ENCODE measurements at places on chromosomes 1 and 21.

- no peak for DNase-seq
These were observed 3.5 kb upstream of the MRPL24 start for GRCh38 chr1:156744344-156744743.

- DNase-seq, result no peak
These were observed 24.3 kb downstream of the ZMYND12 start for GRCh38 chr1:42431514-42431913.

DNA sequence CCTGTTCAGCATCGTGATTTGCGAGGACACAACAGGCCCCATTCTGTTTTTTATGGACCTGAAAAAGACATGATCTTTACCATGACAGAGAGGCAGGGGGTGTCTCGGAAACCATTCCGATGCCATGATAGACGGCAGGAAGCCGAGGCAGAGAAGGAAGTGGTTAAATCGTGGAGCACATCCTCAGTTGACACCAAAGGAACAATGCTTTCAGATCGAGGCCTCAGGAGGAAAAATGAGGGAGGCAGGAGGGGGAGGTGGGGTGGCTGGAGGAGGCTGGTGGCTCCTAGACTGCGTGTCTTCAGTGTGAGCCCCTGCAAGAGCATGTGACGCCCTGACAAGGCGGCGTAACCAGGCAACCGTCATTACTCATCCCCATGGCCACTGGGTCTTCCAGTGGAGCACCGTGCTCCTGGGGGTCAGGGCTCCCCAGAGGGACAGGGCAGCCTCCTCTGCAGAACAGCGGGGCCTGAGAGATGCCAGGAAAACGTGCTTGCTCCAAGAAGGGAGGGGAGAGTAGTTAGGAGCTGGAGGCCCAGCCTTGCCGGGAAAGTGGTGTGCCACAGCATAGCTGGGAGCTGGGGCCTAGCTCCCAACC is 172.8 kb upstream of the TMEM51 start:
- no peak for DNase-seq

- DNase-seq, result no peak
These were observed 5.8 kb upstream of the MAGOH start for GRCh38 chr1:53244141-53244540.

DNA sequence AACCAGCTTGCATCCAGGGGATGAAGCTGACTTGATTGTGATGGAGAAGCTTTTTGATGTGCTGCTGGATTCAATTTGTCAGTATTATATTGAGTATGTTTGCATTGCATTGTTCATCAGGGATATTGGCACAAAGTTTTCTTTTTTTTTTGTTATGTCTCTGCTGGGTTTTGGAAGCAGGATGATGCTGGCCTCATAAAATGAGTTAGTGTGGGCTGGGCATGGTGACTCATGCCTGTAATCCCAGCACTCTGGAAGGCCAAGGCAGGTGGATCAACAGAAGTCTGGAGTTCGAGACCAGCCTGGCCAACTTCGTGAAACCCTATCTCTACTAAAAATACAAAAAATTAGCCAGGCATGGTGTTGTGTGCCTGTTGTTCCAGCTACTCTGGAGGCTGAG is 8.6 kb downstream of the OR2L3 start:
- no peak for DNase-seq

- DNase-seq, result no peak
These were observed 299.8 kb downstream of the MRPL39 start for GRCh38 chr21:25307489-25307888.

GRCh38 chr1:38623529-38623928 is 236.0 kb downstream of the RRAGC start:
- no peak for DNase-seq

GRCh38 chr1:21677168-21677567 is 8.0 kb upstream of the RAP1GAP start:
- DNase-seq, result no peak

- DNase-seq, result no peak
These were observed 16.1 kb upstream of the EDARADD start for GRCh38 chr1:236377832-236378535.

DNA sequence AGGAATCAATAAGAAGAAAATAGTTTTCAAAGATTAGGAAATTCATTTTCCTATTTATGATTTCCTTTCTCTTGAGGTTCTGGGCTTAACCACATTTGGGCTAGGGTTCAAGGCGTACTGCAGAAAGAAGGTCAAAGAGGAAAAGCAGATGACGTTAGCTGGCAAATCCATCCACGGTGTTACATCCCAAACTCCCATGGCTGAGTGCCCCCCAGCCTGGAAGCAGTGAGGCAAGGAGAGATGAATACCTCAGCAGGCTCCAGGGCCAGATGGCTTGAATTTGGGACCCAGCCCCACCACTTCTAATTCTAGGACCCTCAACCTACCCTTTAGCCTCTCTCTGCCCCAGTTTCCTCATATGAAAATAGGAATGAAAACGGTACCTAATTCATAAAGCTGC is 17.7 kb downstream of the SUSD4 start:
- no peak for DNase-seq

DNA sequence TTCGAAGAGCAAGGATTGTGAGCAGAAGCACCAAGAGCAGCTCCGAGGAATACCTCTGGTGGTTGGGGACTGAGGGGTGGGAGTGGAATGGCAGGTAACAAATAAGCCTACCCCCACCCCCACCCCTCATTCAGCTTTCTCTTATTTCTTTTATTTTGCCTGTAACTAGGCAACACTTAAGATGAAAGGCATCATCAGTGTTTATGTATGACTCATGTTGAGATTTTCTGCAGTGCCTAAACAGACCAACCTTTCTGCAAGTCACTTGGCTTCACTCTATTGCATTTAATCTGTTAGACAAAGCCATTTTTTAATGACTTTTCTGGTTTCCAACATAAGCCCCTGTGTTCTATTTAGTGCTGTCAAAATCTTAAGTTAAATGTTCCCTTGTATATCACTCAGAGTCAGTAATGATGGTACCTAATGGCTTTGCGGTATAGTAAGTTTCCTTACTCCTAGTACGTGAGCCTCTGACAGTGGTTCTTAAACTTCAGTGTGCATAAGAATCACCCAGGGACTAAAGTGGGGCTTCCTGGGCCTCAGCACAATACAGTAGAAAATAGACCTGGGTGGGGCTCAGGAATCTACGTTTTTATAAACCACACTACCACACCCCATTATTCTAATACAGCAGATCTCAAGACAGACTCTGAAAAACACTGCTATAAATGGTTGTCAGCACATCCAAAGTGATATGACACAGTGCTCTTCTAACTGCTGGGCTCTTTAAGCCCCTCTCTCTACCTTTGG is 19.9 kb downstream of the CASQ2 start:
- DNase-seq, result no peak

DNA sequence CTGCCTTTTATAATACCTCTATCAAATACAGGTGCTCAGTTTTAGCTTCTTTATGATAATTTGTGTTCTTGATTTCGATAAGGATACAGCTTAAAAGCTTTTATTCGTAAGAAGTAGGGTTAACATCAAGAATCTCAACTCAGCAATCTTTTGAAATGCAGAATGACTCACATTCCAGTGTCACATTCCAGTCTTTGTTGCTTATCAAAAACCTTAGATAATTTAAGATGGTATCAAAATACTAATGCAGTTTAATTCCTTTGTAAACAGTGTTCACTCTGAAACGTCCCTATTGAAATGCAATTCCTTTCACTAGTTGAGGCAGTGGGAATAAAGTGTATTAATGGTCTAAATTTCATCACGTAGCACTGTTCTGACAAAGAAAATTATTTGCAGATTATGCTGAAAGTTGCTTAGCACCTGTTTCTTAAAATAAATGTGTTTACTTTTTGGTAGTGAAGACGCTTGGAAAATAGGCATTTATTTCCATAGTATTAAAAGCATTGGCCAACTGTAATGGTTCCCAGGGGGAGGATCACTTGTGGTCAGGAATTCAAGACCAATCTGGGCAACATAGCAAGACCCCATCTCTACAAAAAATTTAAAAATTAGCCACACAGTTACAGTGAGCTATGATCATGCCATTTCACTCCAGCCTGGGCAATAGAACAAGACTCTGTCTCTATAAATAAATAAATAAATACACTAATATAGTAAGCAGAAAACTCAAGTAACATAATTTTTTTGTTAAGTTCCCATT is 10.1 kb upstream of the CNN3 start:
- no peak for DNase-seq

DNA sequence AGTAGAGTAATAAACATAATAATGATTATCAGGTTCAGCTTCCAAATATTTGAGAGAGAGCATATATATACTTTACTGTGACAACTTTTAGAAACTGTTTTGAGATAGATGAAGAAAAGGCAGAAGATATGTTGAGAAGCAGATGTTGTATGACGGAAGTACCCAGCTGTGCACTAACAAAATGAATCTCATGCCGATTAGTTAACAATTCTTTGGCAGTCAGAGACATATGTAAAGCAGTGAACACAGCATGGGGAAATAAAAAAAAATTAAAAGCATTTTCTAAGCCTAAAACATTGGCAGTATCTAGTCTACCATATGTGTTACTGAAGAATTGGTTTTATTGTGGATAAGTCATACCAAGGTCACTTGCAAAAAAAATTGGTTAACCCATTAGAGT is 51.8 kb downstream of the MAGI3 start:
- DNase-seq, result no peak

GRCh38 chr21:27362249-27362648 is 395.4 kb upstream of the ADAMTS5 start:
- DNase-seq, result no peak

GRCh38 chr1:241596633-241597032 is 43.5 kb downstream of the CHML start:
- no peak for DNase-seq

- no peak for DNase-seq
These were observed 281.4 kb downstream of the AJAP1 start for GRCh38 chr1:4935807-4936206.

DNA sequence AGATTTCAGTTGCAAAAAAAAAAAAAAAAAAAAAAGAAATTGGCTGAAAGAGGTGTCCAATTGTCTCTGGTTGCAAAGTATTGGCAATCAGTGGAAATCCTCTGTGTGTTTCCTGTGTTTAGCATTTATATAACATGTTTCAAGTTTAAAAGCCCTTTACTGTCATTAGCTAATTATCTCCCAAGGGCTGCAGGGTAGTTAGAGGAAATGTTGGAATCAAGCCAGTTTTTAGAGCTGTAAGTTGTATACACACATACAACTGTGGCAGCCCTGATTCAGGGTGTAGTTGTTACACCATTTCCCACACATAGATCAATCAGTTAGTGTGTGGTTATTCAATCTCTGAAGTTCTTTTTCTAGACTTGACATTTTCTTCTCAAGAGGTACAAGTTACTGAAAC is 8.9 kb upstream of the ZNF326 start:
- no peak for DNase-seq

- no peak for DNase-seq
These were observed 103.4 kb downstream of the ETS2 start for GRCh38 chr21:38909109-38909508.

DNA sequence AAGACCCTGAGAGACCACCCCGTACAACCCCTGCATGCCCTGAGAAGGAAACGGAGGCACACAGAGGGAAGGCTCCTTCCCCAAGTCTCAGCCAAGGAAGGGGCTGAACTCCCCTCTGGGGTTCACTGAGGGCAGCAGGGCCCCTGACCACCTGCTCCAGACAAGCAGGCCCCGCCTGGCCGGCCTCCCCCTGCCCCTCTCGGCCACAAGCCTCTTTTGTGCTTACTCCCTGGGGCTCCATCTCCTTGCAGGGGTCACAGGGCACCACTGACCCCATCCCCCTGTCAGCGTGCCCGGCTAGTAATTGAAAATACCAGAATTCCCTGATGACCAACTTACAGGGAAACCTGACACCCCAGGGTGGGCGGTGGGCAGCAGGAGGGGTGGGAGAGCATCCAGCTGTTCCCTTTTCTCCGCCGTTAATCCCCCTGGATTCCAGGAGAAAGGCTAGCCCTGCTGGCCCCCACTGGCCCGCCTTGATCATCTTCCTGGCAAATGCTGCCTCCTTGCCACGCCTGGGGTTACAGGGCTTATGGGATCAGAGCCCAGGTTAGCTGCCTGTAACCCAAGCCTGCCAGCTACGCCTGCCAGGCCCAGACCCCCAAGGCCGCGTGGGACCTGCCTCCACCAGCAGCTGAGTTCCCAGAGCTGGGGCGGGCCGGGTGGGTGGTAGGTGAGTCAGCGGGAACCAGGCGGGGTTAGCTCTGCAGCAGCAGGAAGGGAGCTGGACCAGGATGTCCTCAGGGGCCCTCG is 96.1 kb downstream of the LACTBL1 start:
- no peak for DNase-seq

- no peak for DNase-seq
These were observed 80.2 kb downstream of the RGS2 start for GRCh38 chr1:192889082-192889481.

DNA sequence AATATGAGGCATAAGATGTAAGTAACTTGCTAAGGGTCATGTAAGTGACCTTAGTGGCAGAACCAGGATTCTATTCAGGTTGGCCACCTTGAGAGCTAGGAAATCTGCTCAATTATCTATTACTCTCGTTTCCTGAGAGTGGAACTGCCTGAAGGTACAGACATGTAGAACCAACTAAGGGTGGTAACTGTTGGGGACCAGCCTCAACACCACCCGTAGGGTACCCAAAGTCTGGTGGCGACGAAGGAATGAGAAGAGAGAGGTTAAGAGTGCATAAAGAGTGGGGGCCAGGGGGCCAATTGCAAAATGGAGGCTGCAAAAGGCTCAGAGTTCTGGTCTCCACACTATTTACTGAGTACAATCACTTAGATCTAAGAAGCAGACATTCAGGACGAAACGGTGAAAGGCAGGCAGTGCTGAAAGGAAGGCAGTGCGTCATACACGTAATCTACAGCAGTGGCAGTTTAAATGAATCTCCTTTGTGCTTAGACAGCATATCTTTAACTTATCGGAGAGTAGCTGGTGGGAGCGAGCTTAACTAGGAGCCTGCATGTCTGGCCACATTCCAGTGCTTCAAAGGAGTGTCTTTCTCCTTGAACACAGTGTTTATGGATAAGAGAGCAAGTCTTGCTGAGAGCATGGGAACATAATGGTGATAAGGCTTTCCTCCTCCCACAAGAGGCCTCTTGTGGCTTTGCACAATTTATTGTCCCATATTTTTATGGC is 25.0 kb downstream of the SRSF4 start:
- DNase-seq, result no peak

- no peak for DNase-seq
These were observed 4.6 kb downstream of the ZBTB48 start for GRCh38 chr1:6584126-6585080.

DNA sequence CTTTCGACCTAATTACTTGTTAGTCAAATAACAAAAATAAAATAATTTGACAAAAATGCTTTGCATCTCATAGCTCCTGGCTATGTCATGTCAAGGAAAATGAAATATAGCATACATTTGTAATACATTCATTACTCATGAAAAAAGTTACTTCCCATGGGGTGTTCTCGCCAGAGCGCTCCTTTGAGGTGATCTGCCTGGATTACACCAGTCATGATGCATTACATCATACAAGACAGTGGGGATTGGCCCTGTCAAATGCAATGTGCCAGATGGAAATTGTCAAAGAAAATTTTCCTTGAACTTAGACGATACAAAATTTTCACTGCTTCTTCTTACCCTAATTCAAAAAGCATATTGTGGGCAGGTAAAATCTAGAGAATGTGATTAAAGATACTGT is 215.6 kb upstream of the B3GALT2 start:
- no peak for DNase-seq
